ENCODE measurements at places on chromosomes 11 and 22. TPM values are rescaled to one million over a fixed set of nuclear protein-coding genes. Genes with fewer than 3 reads are reported as not detected.

GRCh38 chr11:126791446-126791845, 209.1 kb downstream of the KIRREL3 start:
- no peak for DNase-seq

DNA sequence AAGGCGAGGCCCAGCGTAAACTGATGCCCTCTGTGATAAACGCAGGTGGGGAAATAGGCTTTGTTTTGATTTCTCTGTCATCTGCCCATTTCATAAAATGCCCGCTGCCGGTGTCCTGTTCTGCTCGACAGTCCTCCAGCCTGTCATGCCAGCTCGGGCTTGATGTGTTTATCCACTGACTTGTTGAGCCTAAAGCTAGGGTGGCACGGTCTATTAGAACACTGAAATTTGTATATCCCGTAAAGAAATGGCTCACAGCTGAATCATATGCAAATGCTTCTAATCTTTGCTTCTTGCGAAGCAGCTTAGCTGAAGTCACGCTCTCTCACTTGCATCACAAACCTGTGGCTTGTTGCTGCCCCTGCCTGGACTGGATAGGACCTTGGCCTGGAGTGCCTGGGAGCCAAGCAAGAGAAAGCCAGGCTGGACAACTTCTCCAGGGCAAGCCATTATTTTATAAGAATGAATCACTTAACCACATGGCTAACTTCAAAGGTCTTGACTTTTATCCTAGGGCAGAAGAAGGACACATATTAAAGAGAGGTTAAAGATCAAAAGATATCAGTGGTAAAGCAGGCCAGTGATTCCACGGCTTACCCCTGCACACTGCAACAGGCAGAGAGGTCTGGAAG, 33.1 kb downstream of the EHF start:
- DNase-seq, result peak; percentile 66

Gene FIBIN
- not detected for total RNA-seq

Gene TBX10
- total RNA-seq, result not detected

DNA sequence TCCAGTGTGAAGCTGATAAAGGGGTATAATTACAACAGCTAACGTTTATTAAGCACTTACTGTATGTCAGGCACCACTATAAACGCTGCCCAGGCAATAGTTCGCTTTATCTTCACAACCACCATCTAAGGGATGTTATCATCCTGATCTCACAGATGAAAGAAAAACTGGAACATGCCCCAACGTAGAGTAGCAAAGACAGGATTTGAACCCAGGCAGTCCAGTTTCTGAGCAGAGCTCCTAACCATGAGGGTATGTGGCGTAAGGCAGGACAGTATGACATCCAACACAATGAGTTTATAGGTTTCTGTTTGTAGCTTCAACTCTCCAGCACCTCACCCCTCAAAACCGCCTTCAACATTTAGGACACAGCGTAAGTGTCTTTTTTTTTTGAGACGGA, 59.5 kb downstream of the AHNAK start:
- no peak for DNase-seq

GRCh38 chr11:95736355-95736754, 53.2 kb downstream of the FAM76B start:
- DNase-seq, result no peak

DNA sequence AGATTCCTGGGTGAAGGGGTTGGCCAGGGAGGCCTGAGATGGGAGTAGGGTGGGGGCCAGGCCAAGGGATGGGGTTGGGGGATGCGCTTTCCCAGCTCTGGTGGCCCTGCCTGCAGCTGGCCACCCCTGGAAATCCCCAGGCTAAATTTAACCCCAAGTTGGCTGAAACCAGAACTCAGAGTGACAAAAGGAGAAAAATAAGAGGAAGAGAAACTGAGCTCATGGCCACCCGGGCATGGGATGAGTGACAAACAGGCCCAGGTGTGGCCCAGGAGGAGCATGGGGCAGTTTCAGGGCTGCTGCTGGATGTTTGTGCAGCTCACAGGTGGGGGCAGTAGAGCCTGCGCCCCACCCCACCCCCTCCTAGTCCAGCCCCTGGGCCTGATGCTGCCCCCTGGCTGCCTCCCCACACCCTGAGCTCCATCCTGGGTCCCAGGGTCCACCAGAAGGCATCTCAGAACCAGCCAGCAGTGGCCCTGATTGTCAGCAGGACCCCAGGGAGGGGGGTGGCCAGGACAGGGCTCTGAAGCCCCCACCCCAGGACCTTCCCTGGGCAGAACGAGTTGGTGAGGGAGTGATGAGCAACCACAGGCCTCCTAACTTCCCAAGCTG, 48.0 kb downstream of the IGLL5 start:
- DNase-seq, result peak; percentile 56

Gene MRPL40
- total RNA-seq, result 132 TPM

GRCh38 chr11:17369094-17369493, 17.5 kb downstream of the NCR3LG1 start:
- DNase-seq, result no peak

All from K562 (cell line).